Thymus (tissue), 14 donors: ENCODE measurements at places on chromosomes 12 and 14. TPM values are rescaled to one million over a fixed set of nuclear protein-coding genes. Genes with fewer than 3 reads are reported as not detected.
A peak's percentile ranks its signal among the peaks of the same experiment; 100 is the strongest.

GRCh38 chr12:98002887-98003493 lies 512.4 kb upstream of the TMPO start:
- DNase-seq = peak; percentile 55
- no peak overlapping the region for H3K4me3 ChIP-seq
- no peak overlapping the region for H3K27ac ChIP-seq
- no peaks in the 10 kb centered on the region for H3K36me3 ChIP-seq

DNA sequence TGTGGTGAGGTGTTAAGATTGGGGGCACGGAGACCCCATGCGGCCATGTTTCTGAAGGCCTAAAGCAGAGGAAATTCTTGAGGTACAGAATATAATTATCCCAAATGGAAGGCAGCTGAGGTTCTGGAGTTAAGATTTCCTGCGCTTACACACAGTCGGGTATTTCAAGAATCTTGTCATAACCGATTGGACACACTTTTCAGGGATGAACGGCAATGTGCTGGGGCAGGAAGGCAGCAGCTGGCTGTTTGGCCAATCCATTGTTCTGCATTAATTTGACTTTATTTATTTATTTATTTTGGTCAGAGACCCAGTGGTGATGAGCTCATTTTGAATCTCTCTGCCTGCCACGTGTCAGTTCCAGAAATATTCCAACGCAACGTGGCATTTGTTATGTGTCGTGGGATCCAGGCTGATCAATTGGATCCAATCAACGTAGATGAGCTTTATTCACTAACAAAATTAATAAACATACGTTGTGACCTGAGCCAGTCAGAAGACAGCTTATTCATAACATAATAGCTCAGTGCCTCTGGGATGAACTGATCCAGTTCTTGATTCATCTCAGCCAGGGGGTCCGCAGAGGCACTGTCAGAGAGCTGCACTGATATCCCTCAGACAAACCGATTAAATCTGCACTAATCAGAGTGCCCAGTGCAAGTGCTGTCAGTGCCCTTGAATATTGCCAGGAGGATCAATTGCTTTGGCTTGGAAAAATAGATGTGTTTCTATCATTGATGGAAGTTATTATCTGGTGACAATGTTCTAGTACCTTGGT lies 181.0 kb downstream of the KTN1 start:
- H3K4me1 ChIP-seq = peaks cover 11% of the 10 kb centered on the region
- no peaks in the 10 kb centered on the region for H3K36me3 ChIP-seq
- no peaks in the 10 kb centered on the region for H3K27me3 ChIP-seq
- DNase-seq = no peak
- no peak overlapping the region for H3K4me3 ChIP-seq
- no peak overlapping the region for H3K27ac ChIP-seq

DNA sequence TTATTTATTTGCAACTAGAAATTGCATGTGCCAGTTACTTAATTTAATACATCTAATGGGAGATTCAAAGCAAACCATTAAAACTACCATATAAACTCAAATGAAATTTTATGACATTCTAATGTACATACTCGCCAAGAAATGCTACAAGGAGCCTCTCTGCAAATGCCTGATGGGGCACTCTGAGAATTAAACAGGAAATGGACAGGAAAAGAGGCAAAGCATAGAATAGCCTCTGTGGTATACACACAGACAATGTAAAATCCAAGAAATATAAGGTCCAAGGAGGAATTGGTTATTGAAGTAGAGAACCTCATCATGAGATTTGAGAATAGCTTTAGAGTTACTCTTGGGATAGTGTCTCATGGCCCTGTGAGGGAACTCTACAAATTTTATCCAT lies 41.2 kb downstream of the RAB21 start:
- no peak overlapping the region for H3K27ac ChIP-seq
- no peaks in the 10 kb centered on the region for H3K4me1 ChIP-seq
- H3K27me3 ChIP-seq = no peaks in the 10 kb centered on the region
- no peaks in the 10 kb centered on the region for H3K36me3 ChIP-seq

- H3K4me3 ChIP-seq = no peak overlapping the region
- DNase-seq = no peak
- H3K36me3 ChIP-seq = peaks cover 28% of the 10 kb centered on the region
- no peaks in the 10 kb centered on the region for H3K27me3 ChIP-seq
- no peak overlapping the region for H3K27ac ChIP-seq
Measured at GRCh38 chr14:77106666-77107065, 8.6 kb downstream of the CIPC start.

Gene NINJ2
- 11.8 TPM for total RNA-seq

DNA sequence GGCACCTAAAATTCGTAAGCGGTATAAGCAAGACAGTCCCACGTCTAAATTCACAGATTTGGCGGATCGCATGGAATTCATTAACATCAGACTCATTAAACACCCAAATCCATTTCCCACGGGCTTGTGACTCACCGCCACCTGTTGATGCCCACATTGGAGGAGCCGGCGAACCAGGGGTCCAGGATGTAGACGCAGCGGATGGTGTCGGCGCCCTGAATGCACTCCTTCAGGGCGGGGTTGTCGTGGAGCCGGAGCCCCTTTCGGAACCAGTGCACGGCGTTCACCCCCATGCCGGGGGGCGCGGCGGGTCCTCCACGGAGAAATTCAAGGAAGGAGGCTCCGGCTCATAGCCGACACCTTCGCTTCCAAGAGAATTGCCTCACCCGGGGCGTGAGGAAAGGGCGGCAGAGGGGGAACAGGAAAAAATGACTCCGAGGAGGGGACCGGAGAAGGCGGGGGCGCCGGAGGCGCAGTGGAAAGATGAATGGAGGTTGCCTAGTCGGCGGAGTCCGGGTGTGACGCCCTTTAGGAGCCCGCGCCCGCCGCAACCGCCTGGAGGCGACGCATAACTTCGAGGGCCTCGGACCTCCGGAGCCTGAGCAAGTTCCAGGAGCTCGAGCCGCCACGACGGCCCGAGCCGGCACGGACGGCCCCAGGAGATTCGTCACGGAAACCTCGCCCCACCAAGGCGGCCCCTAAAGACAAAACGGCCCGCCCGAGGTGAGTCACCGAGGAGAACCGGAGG lies 506 bp downstream of the CRY1 start:
- H3K4me1 ChIP-seq = peaks cover 16% of the 10 kb centered on the region
- no peaks in the 10 kb centered on the region for H3K27me3 ChIP-seq
- H3K4me3 ChIP-seq = peak overlapping the region; percentile 88
- no peaks in the 10 kb centered on the region for H3K36me3 ChIP-seq
- DNase-seq = peak; percentile 54
